T follicular helper cell (primary cell): ENCODE measurements at places on chromosomes 4 and X.

- no peak for DNase-seq
These were observed 163.4 kb downstream of the AREG start for GRCh38 chr4:74608151-74608949.

DNA sequence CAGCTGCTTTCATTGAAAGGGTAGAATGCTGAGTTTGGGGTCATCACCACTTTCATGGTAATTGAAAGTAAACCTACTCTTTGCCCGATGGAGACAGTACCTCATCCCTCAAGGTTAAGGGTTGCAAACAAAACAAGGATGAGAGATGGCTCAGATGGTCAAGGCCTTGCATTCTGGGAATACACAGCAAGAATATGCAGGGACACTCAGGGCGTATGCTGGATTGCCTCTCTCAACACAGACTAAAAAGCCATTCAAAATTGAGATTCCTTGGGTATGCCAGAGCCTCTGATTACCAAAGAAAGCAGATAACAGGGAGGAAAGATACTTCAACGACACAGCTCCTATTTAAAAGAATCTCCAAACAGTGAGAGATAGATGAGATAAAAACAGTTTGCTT lies 310.4 kb downstream of the ARAP2 start:
- no peak for DNase-seq

DNA sequence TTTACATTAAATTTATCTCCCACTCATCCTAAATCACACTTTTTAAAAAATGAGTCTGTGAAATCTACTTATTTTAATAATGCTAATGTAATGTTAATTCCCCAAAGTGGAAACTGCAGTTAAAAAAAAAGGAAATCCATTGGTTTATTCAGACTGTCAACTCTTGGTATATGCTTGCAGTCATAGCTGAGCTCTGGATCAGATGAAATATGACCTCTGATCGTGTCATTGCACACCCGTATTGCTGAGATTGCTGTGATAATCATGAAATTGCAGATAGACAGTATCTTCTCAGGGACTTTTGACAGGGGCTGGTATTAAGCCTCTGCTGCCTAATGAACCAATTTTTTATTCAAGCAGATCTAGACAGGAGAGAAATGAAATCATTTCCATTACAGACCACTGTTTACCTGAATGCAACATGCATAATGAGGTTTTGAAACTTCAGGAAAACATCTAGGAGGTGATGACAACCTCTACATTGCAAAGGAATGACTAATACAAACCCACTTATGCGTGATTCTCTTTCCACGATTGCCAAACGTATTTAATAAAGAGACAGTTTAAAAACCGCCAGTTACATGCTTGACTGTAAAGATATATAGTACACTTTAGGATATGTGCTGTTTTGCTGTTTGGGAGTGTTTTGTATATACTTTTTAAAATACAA lies 138.3 kb upstream of the PUDP start:
- DNase-seq, result no peak

GRCh38 chrX:132612821-132613564 lies 124.2 kb upstream of the MBNL3 start:
- DNase-seq, result peak; percentile 9

DNA sequence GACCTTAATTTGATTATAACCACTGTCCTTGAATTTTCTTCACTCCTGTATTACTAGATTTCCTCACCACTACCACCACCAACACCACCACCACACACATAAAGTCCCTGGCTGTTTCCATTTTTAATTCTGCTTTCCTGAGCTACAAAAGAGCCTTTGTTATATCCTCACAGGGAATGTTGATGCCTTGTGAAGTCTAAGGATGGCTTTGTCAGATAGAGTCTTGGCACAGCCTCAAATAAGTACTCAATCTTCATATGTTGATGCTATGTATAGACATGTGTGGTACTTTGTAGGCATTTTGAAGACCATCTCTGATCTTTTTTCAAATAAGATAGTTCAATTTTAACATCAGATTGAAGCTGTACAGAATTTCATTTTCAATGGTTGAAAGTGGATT lies 1016.7 kb upstream of the LCORL start:
- no peak for DNase-seq

DNA sequence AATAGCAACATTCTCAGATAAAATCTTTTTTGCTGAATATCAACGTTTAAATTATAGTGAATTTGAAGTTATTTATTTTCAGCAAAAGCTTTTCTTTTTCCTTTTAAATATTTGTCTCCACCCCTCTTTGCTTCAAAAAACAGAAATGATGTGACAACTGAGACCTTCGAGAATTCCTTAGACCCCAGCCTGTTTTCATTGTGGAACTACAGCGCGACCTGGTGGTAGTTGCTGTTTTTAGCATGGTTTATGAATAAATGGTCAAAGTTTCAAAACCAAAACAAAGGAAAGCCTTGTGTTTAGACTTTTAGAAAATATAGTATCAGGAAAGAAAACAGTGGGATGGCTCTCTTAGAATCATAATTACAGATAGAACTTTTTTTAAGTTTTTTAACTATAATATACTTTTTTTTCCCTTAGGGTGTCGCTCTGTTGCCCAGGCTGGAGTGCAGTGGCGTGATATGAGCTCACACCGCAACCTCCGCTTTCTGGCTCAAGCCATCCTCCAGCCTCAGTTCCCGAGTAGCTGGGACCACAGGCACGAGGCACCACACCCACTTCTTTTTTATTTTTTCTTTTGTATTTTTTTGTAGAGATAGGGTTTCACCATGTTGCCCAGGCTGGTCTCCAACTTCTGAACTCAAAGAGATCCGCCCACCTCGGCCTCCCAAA lies 26.8 kb upstream of the TMEM184C start:
- DNase-seq, result peak; percentile 10

DNA sequence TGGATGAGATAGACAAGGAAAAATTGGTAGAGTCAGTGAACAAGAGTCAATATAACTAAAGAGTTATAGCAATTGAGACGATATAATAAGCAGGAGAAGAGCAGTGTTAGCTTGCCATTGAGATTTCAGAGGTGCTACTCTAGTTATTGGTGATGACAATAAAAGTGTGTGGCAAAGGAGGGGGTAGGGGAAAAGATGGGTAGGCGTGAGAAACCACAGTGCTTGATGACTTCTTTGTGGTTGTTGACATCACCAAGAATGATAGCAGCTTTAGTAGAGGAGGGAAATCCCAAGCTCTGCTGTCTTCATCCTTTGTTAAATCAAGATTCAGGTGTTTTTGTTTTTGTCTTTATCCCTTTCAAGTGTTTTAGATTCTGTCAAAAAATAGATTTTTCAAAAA lies 179.9 kb upstream of the PPP3CA start:
- peak; percentile 5 for DNase-seq

GRCh38 chr4:1124818-1125217 lies 11.5 kb upstream of the RNF212 start:
- no peak for DNase-seq

DNA sequence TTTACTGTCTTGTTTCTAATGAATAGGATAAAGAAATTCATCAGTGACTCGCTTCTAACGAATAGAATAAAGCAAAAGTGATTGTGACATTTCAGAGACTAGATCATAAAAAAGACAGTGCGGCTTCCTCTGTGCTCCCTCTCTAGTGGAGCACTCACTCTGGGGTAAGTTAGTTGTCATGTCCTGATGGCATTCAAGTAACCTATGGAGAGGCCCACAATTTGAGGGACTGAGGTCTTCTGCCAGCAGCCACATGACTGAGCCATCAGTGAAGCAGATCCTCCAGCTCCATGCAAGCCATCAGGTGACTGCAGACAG lies 72.4 kb downstream of the YIPF6 start:
- no peak for DNase-seq
